Thoracic aorta (tissue), 2 donors: ENCODE measurements at places on chromosomes 5 and 9. TPM values are rescaled to one million over a fixed set of nuclear protein-coding genes. Genes with fewer than 3 reads are reported as not detected.

Gene TLX3
- not detected for total RNA-seq

Gene SPATA31D4
- not detected for total RNA-seq

Gene OTP
- not detected for total RNA-seq

Gene PCDHB1
- total RNA-seq, result not detected

Gene SLC23A1
- total RNA-seq, result not detected

Gene GZMA
- total RNA-seq, result 1.1 TPM

GRCh38 chr5:19406576-19407365, 581.2 kb downstream of the CDH18 start:
- no peak for DNase-seq

GRCh38 chr9:107176436-107177151, 106.5 kb upstream of the RAD23B start:
- DNase-seq, result no peak

DNA sequence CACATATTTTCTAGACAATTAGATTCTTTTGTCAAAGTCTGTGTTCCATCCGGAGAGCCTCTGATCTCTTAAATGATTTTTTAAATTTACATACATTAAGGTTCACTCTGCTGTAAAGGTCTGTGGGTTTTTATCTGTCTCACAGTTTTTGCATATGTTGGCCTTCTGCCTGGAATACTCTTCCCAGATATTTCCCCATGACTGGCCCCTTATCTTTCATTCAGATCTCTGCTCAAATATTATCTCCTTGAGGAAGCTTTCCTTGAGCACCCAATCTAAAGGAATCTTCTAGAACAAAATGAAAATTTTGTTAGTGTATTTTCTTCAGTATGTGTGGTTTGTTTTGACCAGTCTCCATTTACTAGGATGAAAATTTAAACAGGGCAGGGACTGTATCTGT, 26.3 kb downstream of the FAF2 start:
- no peak for DNase-seq

DNA sequence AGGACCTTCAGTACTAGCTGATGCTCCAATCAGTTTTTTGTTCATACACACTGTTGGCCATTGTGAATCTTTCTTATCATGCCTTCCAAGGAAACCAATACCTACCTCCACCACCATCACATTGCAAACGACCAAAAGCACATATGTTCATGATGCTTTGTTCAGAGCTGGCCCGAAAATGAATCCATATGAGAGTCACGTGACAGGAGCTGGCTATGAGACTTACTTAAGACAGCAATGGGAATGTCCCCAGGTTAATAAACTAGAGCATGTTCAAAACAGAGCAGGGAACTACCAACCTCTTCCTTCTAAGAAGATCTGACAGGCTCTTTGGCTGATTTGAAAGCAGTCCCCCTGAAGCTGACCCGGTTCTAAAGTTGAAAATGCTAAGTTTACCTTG, 93.5 kb downstream of the FGF1 start:
- no peak for DNase-seq

GRCh38 chr9:73059247-73059646, 92.4 kb upstream of the ANXA1 start:
- no peak for DNase-seq

GRCh38 chr9:92480291-92480771, 2.0 kb downstream of the ASPN start:
- no peak for DNase-seq

GRCh38 chr9:92176800-92177185, 61.6 kb upstream of the SPTLC1 start:
- no peak for DNase-seq

- no peak for DNase-seq
These were observed 238.8 kb downstream of the ARHGAP26 start for GRCh38 chr5:143008809-143009521.

DNA sequence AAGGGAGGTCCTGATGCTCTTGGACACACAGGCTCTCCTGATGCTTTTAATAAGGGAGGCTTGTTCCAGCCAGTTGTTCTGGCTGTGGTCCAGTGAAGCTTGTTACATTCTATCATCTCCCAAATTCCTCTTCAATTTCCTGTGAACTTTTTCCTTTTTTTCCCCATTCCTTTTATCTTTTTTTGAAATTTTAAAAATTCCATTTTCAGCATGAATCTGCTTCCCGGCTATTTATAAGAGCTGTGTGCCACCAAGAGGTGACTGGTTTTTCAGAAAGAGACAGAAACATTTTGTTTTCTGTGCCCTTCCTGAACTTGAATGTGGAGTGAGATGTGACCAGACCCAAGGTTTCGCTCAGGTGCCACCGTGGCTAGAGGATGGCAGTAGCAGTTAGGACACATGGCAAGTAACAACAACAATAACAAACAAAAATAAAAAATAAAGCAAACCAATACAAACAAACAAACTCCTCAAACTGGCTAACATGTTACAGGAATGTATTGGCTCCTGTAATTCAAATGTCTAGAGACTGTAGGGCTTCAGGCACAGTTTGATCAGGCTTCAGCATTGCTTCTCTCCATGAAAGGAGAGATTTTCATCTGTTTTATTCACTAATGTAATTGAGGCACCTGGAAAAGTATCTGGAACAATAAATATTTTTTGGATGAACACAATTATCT, 121.1 kb downstream of the BOD1 start:
- DNase-seq, result no peak

- no peak for DNase-seq
These were observed 312.2 kb downstream of the EPB41L4A start for GRCh38 chr5:112106878-112107277.

- peak; percentile 67 for DNase-seq
These were observed 9.7 kb downstream of the PTGES2 start for GRCh38 chr9:128117613-128118471.

GRCh38 chr9:30925126-30925525, 1459.3 kb upstream of the ACO1 start:
- no peak for DNase-seq

DNA sequence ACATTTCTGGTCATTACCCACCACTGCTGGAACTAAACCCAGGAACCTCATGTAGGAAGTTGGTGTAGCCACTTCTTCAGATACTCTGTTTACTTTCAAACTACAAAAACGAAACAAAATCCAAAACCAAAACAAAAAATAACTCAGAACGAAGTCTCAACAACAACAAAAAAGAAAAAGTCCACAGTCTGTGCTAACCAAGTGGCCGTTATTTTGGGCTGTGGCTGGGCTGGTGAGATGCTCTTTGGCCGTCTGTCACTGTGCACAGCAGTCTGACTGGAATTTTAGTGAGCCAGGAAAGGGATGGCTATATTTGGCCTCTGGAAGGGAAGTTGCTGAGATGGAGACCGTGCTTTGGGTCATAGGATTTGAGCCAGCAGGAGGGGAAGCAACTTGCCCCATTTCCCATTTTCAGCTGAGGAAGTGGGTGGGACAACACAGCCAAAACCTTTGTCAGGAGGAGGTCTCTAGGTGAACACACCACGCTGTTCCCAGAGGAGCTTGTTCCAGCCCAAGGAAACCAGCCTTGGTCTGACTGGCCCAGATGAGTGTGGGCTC, 334.1 kb downstream of the ZSWIM6 start:
- DNase-seq, result no peak

GRCh38 chr5:12668564-12668963, 764.3 kb upstream of the CTNND2 start:
- no peak for DNase-seq

GRCh38 chr5:135473956-135474670, 22.0 kb upstream of the TIFAB start:
- DNase-seq, result no peak

DNA sequence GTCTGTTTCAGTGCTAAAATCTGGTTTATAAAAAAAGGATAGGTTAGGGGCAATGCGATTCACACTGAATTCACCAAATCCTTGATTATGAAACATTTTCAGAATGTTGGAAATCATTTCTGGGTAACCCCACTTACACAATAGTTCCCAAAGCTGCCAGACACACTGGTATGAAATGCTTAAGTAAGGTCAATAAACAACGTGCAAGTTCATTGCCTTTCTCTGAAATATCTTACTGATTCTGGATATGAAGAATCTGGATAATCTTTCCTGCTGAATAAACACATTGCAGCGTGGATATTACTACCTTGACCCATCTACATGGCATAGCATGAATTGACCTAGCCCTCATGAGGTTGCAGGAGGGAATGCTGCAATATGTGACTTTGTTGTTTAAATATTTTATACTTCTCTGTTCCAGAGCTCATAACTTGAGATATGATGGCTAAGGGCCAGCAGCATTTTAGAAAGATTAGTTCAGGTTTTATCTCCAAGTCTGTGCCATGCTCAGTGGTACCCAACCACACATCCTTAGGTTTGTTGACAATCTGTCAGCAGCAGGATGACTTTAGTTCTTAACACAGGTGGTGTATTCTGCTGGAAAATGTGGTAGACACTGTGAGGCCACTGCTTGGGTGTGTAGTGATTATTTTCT, 121.0 kb downstream of the NREP start:
- DNase-seq, result no peak
